ENCODE measurements at places on chromosomes 2 and 18.
A peak's percentile ranks its signal among the peaks of the same experiment; 100 is the strongest.

DNA sequence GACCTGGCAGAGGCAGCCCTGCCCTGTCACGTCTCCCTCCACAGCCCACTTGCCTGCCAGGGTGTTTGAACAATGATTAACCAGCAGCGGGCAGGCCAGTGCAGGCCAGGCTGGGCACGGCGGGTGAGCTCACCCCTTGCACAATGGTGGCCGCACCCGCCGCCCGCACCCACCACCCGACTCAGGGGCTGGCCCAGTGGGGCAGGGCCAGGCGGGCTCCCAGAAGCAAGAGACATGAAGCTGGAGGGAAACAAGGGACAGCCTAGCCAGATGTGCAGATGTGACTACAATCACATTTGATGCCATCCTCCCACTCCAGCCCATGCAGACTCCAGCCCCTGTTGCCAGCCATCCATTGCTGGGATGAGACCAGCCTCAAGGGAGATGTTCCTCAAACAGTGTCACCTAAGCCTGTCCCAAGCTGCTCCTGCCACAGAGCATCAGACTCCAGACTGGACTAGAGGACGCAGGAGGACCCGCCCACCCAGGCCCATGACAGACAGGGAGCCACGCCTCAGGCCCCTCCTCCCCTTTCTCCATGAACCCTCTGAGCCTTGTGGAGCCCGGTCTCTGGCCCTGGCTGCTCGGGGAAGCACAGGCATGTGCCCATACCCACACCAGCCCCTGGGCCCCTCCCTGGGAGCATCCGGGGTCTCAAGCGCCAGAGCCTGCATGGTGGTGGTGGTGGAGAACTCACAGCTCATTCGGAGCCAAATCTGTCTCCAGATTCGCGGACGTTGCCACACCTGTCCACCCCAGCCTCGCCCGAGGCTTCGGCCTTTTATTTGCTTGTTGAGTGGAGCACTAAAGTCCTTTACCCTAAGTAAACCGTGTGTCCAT is 45.0 kb downstream of the SDC1 start:
- no peak for DNase-seq

GRCh38 chr2:204051476-204051875 is 114.9 kb downstream of the ICOS start:
- no peak for DNase-seq

GRCh38 chr2:235978022-235978421 is 190.2 kb downstream of the GBX2 start:
- DNase-seq: no peak

DNA sequence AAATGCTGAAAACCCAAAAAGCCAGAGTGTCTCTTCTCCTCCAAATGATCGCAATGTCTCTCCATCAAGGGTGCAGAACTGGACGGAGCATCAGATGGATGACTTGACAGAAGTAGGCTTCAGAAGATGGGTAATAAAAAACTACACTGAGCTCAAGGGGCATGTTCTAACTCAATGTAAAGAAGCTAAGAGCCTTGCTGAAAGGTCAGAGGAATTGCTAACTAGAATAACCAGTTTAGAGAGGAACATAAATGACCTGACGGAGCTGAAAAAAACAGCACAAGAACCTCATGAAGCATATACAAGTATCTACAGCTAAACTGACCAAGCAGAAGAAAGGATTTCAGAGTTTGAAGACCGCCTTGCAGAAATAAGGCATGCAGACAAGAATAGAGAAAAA is 9.7 kb upstream of the POLE4 start:
- DNase-seq: no peak

DNA sequence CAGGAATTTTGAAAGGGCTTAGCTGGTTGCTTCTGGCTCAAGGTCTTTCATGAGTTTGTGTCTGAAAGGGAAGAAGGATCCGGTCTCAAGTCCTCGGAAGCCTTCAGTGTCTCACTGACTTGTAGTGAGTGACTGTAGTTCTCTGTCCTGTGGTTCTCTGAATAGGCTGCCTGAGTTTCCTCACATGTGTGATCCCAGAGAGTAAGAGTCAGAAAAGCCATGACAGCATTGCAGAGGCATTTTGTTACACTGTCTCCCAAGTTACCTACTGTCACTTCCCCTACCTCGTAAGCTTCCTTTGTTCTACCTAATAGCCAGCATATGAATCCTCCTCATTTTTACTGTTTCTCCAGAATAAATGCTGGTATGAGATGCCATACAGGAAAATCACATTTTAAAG is 709.1 kb upstream of the CHAC2 start:
- DNase-seq: no peak

DNA sequence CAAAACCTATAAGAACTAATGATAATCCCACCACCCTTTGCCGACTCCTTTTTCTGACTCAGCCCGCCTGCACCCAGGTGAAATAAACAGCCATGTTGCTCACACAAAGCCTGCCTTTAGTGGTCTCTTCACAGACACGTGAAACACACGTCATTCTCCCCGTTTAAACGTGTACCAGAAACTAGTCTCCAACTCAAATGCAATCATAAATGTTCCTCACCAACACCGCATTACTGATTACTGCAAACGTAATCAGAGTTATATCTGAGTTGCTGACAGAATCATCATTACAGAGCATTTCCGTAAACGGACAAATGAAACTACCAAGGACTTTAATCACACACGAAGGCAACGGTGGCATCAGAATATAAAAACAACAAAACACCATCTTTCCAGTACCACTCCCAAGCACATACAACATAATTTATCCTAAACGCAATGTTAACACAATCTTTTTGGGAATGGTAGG is 1.9 kb downstream of the CLK1 start:
- peak; percentile 63 for DNase-seq

- DNase-seq: no peak
These were observed 231.9 kb downstream of the TWIST2 start for GRCh38 chr2:239079671-239080294.

- no peak for DNase-seq
These were observed 241.3 kb downstream of the RBM43 start for GRCh38 chr2:151020411-151020810.

DNA sequence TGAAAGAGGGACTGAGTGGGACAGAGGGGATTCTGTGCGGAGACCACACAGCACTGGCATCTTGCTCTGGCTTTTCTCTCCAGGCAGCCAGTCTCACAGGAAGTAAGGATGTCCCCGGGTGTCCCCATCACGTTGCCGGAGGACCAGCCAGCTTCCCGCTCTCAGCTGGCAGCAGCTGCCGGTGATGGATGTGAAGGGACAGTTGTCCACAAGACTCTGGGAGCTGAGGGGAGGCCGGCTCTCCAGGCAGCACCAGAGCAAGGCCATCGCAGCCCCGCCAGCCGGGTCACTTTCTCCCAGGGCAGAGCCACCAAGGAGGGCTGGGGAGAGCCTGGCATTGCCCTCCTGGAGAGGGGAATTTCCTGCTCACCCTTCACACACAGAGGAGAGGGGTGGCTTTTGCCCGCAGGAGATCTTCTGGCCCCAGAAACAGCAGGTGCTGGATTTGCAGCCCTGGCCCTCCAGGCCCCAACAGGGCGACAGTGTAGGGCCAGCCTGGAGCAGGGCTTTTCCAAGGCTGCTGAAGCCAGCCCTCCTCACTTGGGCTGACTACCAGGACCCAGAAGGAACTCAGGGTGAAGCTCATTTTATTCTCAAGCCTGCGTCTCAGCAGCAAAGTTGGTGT is 24.0 kb upstream of the B3GNT7 start:
- DNase-seq: no peak

GRCh38 chr2:12685145-12685544 is 31.6 kb upstream of the TRIB2 start:
- DNase-seq: no peak

- DNase-seq: no peak
These were observed 96.2 kb downstream of the GLI2 start for GRCh38 chr2:120831891-120832290.

GRCh38 chr18:43789234-43790000 is 512.1 kb upstream of the SYT4 start:
- no peak for DNase-seq

- DNase-seq: no peak
These were observed 381.7 kb downstream of the NUP35 start for GRCh38 chr2:183505911-183506310.

DNA sequence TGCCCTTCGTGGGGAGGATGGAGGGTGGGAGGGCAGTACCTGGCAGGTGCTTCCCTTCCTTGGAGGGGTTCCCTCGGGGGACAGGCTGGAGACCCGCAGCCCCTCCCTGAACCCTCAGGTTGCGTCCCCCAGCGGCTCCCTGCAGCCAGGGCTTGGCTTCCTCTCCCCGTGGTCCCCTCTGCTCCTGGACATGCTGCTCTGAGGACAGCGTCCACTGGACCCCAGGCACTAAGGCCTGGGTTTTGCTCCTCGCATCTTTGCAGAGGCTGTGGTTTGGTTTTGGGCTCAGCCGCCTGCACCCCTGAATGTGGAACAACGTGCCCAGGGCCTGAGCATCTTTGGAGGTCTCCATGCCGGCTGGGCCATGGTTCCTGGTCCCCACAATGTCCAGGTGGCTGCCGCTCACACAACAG is 133.5 kb downstream of the PTGR3 start:
- no peak for DNase-seq

GRCh38 chr18:62935994-62936393 is 220.7 kb downstream of the PHLPP1 start:
- no peak for DNase-seq

DNA sequence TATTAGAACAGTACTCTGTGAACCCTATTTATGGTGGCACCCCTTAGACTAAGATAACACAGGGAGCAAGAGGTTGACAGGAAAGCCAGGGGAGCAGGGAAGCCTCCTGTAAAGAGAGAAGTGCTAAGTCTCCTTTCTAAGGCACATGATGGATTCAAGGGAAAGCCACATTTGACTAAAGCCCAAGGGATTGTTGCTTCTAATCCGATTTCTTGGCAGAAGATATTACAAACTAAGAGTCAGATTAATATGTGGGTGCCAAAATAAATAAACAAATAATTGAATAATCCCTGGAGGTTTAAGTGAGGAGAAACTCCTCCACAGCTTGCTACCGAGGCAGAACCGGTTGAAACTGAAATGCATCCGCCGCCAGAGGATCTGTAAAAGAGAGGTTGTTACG is 333.2 kb downstream of the SOX11 start:
- no peak for DNase-seq

GRCh38 chr2:144515696-144516410 is 4.1 kb downstream of the ZEB2 start:
- DNase-seq: no peak

DNA sequence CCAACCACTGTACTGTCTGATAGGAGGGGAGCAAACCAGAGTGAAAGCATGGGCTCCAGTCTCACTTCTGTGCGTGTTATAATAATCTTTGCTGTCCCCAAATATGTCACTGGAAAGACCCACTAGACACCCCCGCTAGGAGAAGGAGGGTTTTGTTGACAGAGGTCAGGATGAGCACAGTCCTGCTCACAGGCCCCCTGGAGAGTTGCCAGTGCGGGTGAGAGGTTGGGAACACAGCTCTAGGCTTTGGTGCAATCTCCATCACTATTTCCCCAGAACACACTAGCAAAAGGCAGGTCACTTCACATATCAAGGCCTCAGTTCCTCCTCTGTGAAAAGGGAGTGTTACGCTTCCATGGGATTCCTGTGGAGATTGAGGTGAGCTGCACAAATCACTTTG is 9.7 kb downstream of the XDH start:
- no peak for DNase-seq

GRCh38 chr18:64807560-64807959 is 658.7 kb upstream of the LINC00305 start:
- no peak for DNase-seq

GRCh38 chr2:11032396-11032795 is 120.7 kb downstream of the KCNF1 start:
- no peak for DNase-seq

DNA sequence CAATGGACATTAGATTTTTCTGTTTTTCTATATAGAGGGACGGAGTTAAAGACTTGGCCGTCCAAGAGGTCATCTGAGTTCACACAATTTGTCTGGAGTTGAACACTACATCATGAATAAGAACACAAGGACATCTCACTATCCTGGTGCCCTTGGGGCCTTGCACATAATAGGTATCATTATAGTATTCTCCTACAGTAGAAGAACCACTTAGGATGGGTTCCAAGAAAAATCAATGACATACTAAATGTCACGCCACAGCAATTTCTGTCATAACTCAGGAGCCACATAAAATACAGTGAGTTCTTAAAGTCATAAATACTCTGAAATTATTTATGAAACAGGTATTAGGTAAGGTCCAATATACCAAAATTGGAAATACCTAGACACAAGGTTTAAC is 154.4 kb downstream of the NCKAP5 start:
- DNase-seq: no peak

- no peak for DNase-seq
These were observed 29.5 kb downstream of the STK39 start for GRCh38 chr2:168217920-168218319.

- DNase-seq: no peak
These were observed 24.5 kb downstream of the CREG2 start for GRCh38 chr2:101362777-101363176.

- no peak for DNase-seq
These were observed 10.5 kb upstream of the ZAP70 start for GRCh38 chr2:97702731-97703470.

DNA sequence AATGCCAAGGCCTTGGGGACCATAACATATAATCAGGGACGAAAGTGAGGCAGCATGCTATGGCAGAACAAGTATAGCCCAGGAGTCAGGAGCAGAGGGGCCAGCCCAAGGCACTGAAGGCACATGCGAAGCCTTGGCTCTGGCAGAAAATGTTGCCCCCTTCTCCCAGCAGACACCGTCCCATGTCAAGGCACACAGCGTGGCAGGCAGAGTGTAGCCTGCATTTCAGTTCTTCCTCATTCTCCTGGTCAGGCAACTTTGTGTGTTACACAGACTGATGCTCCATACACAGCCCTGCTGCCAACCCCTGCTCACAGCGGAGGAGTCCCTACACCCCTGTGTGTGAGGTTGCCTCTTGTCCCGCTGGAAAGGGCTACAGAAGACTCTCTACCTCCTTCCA is 480.8 kb downstream of the BCL11A start:
- no peak for DNase-seq

GRCh38 chr2:108106731-108107130 is 120.4 kb downstream of the SLC5A7 start:
- no peak for DNase-seq

DNA sequence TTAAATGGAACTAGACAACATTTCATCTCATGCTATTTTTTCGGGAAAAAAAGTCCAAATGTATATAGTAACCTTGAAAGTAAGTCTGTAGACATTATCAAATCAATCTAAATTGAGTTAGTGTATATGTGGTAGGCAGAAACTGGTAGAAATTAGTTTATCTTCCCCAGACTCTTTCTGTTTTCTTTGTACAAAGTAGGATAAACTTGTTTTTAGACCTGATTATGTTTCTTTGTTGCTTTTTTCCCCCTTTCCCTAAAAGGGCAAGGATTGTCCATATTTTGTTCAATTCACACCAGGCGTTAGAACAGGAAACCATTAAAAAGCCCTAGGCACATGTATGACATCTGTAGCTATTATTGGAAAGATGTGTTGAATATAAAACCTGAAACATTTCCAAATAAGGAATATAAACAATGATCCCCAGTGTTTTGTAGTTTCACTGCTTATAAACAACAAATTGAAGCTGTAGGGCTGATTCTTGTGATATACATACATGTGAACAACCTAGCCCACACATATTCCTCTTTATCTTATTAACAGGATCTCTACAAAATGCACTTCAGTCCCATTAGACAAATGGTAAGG is 528.3 kb downstream of the PARD3B start:
- DNase-seq: no peak

- DNase-seq: no peak
These were observed 9.6 kb upstream of the LRP1B start for GRCh38 chr2:142140434-142140845.

- no peak for DNase-seq
These were observed 373.6 kb downstream of the CDH7 start for GRCh38 chr18:66124394-66124793.

- no peak for DNase-seq
These were observed 74.6 kb upstream of the HDAC4 start for GRCh38 chr2:239475161-239476028.

Measured in stimulated activated CD4-positive, alpha-beta T cell treated with anti-CD3 and anti-CD28 coated beads, Interleukin-2, amount 100 ng/mL, for 4 hours (primary cell).